Retina (tissue), 1 donor: ENCODE measurements at places on chromosomes 3 and 15.

DNA sequence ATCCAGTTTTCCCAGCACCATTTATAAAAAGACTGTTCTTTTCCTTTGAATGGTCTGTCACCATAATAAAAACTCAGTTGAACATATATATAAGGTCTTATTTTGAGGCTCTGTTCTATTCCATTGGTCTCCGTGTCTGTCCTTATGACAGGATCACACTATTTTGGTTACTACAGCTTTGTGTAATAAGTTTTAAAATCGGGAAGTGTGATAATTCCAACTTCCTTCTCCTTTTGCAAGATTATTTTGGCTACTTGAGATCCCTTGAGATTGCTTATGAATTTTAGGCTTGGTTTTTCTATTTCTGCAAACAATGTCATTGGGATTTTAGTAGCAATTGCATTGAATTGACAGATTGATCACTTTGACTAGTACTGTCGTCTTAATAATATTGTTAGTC, 35.7 kb downstream of the SACM1L start:
- DNase-seq: no peak

DNA sequence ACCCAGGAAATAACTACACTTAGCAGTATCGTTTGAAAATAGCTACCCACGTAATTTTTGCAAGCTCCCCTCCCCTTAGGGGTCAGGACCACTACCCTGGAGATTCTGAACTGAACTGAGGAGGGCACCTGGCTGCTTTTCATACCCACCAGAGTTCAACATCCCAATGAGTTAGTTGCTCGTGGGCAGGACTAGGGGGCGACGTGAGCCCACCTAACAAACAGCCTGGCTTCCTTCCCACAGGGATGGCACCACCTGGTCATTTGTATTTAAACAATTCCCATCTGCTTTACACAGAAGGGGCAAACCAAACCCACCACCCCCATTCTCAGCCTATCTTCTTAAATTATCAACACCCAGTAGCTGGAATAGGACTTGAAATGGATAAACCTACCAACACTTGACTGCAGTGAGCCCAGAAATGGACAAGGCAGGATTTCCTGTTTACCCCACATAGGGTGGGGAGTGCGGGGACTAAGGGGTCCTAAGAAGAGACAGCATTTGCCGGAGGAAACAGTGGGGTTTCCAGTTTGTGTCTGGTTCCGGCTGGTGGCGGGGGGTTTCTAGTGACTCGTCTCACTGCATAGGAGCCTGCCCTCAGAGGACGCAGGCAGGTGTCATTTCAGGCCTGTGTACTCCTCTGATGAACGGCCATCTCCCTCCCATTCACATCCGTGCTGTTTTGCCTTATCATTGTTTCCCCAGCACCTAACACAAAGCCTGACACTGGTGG, 11.6 kb upstream of the VGLL4 start:
- peak; percentile 26 for DNase-seq

DNA sequence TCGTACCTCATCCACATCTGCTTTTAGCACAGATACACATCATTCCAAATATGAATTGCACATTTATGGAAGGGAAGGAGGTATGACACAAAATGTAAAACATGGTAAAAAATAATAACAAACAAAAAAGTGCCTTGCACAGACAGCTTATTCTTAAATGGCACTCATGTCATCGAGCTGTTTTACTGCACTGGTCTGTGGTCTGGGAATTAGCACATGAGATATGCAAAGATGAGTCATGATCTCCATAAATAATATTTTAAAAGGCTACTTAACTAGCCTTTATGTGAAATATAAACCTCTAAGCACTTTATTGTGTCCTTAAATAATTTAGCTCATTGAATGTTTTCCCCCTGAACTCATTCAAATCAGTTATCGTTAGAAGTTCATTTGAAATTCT, 142.2 kb upstream of the ZNF385D start:
- DNase-seq: no peak

- DNase-seq: no peak
These were observed 58.5 kb downstream of the LPP start for GRCh38 chr3:188212308-188212969.

- no peak for DNase-seq
These were observed 78.8 kb downstream of the TJP1 start for GRCh38 chr15:29743475-29743874.

DNA sequence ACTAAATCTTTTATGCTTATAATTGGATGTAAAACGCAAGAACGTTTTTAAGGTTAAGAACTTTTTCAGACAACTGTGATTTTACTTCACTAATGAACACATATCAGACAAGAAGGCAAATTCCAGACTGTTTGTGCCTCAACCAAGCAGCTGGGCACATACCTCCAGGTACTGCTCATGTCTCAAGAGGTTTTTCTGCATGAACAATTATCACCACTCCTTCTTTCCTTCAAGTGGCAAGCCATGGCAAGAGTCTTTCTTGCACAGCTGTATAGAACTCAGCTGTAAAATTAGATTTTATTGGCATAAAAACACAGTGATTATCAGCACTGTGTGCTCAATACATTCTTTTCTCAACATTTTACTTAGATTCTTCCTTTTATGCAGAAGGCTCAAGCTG, 64.3 kb downstream of the FNDC3B start:
- DNase-seq: no peak

- no peak for DNase-seq
These were observed 95.0 kb upstream of the LIMD1 start for GRCh38 chr3:45499529-45499928.

- no peak for DNase-seq
These were observed 27.3 kb upstream of the FILIP1L start for GRCh38 chr3:100141586-100141985.

DNA sequence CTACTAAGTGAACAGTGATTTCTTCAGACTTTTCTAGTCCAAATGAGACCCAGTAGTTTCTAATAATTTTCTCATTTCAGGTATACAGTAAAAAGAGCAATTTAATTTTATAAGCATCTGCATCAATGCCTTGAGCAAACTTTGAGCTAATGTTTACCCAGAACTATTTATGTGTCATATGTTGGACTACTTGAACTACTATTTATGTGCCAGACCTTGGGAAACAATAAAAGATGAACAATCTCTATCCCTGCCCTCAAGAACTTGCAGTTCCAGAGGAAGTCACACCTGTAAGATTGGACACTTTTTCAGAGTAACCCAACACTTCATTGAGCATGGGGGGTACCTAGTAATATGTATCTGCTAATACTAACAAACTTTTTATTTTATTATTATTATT, 2.3 kb upstream of the UBE3A start:
- DNase-seq: no peak

DNA sequence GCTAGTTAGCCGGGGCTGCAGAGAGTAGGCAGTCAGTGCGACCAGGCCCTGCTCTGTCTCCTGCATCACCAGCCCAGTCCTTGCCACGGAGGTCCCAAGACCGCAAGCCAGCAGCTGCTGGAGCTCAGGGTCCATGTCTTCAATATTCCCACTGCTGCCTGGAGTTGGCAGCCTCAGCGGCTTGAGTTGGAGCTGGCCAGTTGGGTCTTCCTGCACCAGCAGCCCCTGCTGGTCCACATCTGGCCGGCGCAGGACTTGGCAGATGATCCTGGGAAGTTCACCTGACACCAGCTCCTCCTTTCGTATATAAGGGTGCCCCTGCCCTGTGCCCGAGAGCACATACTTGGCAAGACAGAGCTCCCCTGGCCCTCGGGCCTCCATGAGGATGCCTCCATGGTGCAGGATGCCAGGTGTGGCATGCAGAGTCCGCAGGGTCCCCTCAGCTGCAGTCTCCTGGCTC, 5.7 kb downstream of the XIRP1 start:
- peak; percentile 9 for DNase-seq
